ENCODE measurements at places on chromosomes 5 and 9.

- DNase-seq = no peak
These were observed 102.7 kb downstream of the TMEM215 start for GRCh38 chr9:32886021-32886420.

- peak; percentile 83 for DNase-seq
These were observed 16.7 kb upstream of the HSD17B4 start for GRCh38 chr5:119435436-119436132.

- DNase-seq = no peak
These were observed 52.0 kb upstream of the SNCAIP start for GRCh38 chr5:122259995-122260394.

DNA sequence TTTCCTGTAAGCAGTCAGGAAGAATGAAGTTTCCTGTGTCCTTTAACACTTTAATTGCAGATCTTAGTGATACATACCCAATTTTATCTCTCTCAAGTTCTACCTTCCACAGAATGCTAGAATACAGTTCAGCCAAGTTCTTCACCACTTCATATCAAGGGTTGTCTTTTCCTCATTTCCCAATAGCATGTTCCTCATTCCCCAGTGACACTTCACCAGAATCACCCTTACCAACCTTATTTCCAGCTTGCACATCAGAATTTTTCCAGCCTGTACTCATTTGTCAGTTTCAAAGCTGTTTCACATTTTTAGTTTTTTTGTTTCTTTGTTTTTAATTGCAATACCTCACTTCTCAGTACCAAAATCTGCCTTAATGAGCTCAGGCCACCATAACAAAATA is 126.1 kb downstream of the ESM1 start:
- no peak for DNase-seq

- no peak for DNase-seq
These were observed 142.8 kb downstream of the DCP2 start for GRCh38 chr5:113119246-113119924.

GRCh38 chr5:1172670-1173404 is 28.6 kb upstream of the SLC6A19 start:
- DNase-seq = peak; percentile 64

DNA sequence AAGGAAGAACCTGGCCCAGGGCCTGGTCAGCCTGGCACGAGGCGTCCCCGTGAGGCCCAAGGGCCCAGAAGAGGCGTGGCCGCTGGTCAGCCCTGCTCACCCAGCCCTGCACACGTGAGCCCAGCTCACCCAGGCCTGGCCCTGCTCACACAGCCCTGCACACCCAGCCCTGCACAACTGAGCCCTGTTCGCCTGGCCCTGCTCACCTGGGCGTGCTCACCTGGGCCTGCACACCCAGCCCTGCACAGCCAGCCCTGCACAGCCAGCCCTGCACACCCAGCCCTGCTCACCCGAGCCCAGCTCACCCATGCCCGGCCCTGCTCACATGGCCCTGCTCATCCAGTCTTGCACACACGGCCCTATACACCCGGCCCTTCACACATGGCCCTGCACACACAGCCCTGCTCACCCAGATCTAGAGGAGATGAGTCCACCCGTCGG is 2.1 kb downstream of the ZDHHC11 start:
- no peak for DNase-seq

DNA sequence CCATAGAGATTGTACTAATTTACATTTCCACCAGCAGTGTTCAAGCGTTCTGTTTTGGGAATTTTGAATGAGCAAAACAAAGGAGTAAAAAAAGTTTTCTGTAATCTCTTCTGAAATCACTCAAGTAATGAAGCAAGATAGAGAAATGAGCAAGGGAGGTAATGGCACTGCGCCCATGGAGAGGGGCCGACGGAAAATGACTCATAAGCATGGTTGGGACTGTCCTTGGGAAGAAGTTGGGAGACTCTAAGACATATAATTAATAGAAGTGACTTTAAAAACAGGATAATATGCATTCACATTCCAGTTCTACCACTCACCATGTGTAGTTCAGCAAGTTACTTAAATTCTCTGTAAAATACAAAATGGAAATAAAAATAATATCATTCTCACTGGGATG is 62.5 kb upstream of the C5orf46 start:
- no peak for DNase-seq

- DNase-seq = no peak
These were observed 142.0 kb downstream of the ZNF608 start for GRCh38 chr5:124604419-124604818.

GRCh38 chr5:67248703-67249589 is 52.3 kb upstream of the CD180 start:
- no peak for DNase-seq

- DNase-seq = no peak
These were observed 532.5 kb upstream of the IZUMO3 start for GRCh38 chr9:25078202-25078601.

DNA sequence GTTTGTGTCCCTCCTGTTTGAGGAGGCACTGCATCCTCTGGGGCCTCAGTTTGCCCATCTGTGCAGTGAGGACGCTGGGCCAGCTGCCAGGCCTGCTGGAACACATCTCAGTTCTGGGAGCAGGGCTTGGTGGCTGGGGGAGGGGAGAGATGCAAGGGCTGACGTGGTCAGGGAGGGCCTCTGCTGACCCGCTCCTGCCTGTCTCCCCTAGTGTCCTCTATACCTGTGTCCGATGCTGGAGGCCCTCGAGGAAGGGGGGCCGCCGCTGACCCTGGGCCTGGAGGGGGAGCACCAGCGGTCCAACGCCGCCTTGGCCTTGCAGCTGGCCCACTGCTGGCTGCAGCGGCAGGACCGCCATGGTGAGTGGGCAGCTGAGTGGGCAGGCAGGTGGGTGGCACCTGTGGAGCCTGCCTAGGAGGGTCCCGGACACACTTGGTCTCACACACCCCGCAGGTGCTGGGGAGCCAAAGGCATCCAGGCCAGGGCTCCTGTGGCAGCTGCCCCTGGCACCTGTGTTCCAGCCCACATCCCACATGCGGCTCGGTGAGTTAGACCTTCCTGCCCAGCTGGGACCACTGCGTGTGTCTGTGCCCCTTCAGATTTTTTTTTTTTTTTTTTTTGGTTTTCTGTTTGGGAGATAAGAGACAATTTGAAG is 5.8 kb downstream of the FPGS start:
- no peak for DNase-seq

- no peak for DNase-seq
These were observed 25.6 kb downstream of the PDE8B start for GRCh38 chr5:77235846-77236721.

DNA sequence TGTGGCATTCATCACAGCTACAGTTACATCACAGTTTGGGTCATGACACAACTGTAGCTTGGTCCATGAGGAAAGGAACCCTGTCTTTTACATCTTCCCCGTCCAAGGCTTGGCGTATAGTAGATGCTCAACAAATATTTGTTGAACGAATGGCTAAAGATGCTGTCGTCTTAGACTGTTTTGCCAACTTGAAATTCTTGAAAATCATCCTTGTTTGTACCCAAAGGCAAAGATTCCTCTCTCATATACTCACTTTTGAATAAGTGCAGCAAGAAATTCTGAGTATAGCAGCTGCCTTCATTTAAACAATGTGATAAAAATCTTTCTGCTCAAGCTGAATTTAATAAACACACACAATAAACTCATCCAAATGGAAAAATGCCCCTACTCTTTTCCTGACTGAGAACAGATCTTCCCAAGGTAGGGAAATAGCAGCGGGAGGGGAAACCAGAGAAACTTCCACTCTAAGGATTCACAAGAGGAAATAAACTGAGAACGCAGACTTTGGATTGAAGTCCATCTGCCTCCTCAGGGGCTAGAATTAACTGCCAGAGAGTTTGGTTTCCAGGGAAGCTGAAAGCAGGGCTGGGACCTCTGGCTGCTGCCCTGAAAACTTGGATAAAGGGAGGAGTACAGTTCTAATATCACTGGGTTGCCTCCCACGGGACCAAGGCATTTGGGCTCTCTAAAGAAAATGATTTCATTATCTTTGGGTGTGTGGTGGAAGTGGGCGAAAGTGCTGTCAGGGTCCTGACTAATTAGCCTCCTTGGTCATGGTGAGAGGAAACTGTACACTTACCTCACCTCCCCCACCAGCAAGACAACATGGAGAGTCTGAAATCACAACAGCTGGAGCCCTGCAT is 99.1 kb downstream of the DPYSL3 start:
- DNase-seq = no peak

GRCh38 chr9:31608416-31608815 is 776.0 kb upstream of the ACO1 start:
- no peak for DNase-seq

DNA sequence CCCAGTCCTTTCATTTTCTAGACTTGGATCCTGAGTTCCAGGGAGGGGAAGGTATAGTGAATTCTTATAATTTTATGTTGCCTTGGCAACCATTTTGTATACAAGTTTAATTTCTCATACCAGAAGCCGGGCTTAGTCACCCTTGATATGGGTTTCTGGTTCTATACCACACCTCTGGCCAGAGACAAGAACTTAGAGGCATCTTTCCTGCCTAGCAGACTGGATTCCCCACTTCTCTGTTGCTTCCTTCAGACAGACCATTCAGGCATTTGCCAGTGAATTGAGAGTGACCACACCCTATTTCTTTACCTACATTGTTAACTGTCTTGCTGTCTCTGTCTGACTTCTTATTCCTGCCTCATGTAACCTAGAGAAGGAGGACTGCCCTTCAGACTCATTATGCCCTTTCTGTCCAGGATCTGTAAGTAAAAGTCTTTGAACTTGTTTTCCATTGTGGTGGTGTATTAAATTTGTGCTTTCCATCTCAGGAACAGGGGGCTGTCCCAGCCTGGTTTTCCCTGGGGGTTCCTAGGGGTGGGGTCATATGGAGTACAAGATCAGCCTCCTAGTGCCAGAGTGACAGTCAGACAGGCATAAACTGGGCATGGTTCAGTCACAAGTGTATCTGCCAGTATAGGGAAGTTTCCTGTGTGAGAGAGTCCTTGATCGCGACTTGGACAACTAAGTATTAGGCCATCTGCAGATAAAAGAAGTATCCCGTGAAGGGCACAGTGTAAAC is 27.4 kb downstream of the TNFSF8 start:
- no peak for DNase-seq

DNA sequence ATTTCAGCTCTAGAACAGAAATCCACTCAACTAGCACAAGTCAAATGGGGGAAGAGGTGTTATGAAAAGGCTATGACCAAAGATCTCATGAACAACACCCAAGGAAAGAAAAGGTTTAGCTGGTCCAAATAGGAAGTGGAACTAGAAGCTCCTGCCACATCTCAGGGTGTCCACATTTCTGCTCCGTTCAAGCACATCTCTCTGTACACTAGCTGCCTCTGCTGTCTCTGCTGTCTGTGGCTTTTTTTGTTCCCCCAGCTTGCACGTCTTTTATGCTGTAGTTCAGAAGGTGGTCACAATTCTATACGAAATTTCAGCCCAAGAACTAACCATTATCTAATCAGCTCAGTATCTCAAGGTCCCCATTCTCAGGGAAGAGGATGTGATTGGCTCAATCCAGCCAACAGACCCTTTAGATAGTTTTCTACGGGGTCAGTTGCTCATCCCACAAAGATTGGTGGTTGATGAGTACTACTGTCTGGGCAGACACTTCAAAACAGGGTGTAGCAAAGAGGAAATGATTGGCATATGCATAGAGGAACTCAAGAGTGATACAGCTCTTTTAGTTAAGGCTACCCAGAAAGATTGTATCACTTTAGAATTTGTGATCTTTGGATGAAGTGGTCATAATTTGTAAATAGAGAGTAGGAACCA is 44.0 kb downstream of the FANCC start:
- no peak for DNase-seq

DNA sequence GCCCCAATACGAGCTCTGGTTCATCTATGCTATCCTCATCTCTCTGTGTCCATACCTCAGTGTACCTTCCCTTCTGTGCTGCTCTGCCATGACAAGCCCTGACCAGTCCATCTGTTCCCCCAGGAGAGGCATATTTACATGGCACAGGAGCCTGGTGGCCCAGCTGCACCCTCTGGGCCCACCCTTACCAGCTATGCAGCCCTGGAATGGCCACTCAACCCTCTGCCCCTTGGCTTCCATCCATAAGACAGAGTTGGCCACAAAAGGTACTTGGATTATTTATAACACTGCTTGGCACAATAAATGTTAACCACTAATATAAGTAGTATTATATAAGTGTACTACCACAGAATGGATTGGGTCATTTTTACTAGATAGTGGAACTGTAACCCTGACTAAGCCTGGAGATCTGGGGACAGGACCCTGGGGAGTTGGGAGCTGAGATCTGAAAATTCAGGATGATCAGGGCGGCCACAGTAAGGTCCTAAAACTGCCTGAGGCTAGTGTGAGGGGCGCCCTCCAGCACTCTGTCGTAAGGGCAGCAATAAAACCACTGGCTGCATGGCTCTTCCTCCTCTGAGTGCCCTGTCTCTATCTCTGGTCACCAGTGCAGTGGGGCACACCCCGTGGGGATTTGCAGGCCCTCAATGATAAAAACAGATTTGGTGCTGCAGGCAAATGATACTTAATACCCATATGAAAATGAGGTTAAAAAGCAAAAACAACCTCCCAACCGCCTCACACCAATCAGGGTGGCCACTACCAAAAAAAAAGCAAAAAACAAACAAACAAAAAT is 65.8 kb downstream of the SEMA4D start:
- no peak for DNase-seq

- DNase-seq = no peak
These were observed 13.4 kb upstream of the CCDC112 start for GRCh38 chr5:115309751-115310370.

GRCh38 chr5:170333161-170333910 is 35.8 kb upstream of the LCP2 start:
- peak; percentile 77 for DNase-seq

DNA sequence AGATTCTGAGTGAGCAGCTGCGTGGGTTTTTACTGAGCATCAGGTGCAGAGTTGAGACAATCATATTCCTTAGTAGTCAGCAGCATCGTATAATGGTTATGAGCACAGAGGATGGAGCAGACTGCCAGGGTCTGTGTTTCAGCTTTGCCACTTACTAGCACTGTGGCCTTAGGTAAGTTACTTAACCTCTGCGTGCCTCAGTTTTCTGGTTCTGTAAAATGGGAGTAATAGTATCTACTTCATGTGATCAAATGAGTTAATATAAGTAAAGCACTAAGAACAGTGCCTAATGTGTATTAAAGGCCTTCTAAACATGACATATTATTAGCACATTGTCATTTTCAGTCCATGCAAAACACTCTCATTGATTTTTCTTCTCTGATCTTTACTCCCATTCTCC is 4.8 kb upstream of the BTF3 start:
- DNase-seq = no peak

DNA sequence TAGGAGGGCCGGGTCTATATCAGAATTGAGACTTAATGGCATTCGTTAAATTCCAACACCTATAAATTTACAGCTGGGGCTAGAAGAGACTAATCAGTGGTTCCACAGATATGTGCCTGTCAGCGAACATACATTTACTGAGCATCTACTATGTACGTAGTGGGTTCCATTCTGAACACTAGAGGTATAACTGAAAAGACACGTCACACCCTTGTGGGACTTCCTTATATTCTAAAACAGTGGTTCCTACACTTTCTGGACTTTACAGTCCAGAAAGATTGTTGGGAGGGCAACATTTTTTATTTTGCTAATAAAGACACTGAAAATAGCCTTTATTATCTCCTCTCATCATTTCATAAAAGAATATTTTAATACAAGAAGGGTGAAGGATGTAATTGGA is 140.5 kb downstream of the SCAMP1 start:
- no peak for DNase-seq
